ENCODE measurements at places on chromosomes 2 and 18.

GRCh38 chr2:241950413-241951315, 81.1 kb downstream of the RTP5 start:
- peak; percentile 89 for DNase-seq

GRCh38 chr18:6478121-6478520, 63.4 kb upstream of the L3MBTL4 start:
- DNase-seq: no peak

DNA sequence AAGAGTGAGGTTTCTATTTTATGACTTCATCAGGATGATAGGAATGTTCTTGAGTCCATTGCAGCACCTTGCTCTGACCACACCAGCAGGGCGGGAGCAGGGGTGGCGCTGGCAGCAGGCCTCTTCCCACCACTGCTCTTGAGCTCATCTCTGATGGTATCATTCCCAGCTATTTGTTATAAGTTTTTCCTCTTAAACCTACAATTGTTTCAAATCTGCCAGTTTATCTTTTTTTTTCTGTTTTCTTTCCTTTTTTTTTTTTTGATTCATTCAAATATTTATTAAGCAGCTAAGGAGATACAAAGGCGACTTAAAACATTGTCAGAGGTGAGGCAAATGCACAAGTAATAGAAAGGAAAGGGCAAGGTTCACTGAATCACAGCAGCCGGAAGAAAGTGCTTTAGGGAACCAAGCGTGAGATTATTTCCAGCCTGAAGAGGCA, 28.7 kb downstream of the NIFK start:
- no peak for DNase-seq

DNA sequence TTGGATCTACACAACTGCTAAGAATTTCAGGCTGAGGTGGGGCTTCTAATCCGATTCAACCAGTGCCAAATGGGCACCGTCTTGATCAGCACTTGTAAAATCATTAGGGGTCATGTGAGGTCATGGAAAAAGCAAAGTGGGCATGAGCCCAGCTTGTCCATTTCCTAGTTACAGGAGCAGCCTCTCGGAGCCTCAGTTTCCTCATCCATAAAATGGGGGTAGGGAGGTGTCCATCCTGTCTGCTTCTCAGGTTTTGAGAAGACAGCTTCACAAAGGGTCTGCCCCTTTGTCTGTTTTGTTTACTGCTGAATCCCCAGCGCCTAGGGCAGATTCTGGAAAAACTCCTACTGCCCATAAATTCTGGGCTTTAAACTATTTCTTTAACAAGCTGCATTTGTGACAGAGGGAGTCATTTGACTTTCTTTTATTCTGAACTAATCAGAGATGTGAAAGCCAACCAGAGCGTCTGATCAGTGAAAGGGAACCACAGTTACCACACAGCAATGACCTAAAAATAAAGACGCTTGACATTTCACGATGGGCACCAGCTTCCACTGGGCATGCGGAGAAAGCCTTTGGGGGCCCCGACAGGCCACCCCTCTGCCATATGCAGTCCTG, 38.9 kb downstream of the DNMT3A start:
- no peak for DNase-seq

DNA sequence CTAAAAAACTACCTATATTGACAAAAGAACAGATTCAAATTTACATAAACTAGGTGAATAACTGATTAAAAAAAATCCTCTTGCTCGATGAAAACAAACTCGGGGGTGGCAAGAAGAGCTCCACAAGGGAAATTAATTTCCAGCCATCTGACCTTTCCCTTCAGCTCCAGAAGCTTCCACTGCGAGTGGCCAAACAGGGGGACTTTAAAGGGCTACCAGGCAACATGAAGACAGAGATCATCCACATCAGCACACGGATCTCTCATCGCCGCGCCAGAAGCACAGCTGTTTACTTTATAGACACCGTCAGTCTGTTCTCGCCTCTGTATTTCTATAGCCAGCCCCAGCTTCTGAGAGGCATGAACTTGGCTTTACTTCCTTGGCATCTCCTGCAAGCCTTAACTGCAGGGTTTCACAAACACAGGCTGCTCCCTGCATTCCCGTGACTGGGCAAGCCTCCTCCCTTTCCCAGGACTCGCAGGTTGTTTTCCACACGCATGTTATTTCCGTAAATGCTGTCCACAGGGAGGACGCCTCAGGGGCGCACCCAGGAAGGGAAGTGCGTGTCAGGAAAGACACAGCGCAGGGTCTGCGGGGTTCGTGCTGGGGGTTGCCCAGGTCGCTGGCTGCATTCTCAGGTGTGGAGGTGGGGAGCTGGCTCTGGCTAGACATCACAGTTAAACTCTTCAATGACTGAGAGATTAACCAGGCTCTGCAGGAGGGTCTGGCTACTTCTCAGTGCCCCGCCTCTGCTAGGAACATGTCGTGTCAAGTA, 85.0 kb downstream of the USP40 start:
- DNase-seq: no peak

- no peak for DNase-seq
Measured at GRCh38 chr2:211270257-211270656, 713.9 kb downstream of the CPS1 start.

GRCh38 chr18:61448316-61448715, 115.1 kb downstream of the CDH20 start:
- DNase-seq: no peak

DNA sequence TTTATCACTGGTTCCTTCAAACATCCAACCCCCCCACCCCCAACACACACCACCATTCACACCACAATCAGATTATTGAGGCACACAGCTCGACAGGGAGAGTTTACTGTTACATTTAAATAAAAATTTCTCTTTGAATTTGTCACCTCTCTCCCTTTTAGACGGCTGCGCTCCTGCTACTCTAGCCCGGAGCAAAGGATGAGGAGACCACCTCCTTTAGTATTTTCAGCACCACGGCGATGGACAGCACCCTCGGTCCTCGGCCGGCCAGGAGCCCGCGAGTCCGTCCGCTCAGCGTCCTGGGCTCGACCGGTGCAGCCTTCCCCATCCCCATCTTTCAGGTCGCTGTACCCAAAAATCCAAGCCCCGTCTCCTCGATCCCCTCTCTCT, 892 bp downstream of the CELF4 start:
- peak; percentile 82 for DNase-seq

DNA sequence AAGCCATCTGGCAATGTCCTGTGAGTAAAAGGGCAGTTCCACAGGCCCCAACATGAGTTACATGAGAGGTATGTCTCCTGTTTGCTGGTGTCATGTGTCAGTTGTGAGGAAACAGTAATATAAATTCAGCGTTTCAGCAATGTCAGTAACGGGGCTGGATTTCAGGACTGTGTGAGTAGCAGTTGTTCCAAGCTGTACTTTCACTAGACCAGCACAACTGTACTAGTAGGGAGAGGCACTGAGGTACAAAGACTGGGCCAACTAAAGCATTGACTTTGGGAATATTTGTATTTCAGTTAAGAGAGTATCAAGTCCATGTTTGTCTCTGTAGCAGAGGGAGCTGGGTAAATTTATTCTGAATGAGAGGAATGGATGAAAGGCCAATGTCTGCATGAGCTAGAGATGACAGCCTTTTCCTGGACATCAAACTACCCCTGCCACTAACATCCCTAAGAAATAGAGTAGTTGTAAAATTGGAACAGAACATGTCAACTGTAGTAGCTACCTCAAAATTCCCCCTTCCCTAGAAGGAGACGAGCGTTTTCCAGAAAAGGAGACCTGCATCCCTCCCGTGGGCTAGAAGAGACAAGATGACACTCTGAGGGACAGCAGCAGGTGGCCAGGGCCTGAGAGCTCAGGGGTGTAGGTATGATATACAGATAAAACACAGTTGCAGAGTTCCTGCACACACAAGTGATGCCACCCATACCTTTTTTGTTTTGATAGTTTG, 24.4 kb downstream of the EIF4E2 start:
- no peak for DNase-seq

GRCh38 chr2:172572981-172573380, 17.1 kb downstream of the PDK1 start:
- no peak for DNase-seq

DNA sequence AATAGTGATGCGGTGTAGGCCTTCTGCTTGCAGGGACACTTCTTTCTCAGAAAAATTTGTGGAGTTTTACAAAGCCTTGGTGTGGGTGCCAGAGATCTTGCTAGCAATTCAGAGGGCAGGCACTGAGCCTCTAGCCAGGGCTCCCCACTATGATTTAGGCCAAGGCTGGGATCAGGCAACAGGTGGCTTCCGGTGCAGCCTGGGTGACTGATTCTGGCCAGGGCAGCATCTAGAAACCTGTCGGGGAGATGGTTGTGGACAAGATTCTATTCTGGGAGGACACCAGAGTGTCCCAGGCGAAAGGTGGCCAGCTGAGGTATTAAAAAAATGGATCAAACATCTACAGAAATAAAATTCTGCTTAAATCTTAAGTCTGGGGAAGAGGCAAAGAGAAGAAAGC, 21.5 kb upstream of the TNP1 start:
- DNase-seq: no peak

DNA sequence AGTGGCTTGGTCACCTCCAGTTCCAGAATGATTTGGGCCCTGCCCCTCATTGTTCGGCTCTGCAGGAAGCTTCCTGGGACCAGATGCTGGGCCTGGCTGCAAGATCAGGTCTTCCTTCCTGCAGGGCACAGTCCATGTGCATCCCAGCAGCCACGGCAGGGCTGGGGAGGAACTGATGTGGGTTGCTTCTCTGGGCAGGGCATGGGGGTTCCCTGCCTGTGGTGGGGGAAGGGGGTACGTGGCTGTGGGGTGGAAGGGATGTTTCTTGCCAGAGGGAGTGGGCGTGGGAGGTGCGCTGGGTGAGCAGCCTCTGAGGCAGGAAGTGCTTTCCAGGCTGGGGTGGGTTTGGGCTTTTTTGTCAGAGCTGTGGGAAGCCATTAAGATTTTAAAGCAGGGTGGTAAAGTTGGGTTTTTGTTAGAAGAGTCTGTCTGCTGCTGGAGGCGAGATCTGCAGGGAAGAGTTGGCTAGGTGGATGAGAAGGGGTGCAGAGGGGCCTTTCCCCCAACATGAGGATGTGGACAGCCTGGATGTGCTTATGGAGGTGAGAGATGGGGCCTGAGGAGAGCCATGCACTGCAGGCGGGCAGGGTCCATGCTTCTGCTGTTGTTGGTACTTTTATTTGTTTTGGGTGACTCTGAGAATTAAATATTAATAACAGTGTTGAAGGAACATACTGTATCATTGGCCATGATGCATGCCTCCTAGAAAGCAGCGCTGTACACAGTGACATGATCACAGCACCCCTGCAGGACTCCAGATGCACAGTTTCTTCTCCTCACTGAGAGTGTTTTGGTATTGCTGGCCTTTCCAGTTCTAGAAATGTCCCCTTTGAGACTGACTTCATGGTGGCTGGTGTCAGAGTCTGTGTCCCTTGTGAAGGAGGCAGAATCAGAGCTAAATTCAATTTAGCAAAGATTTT, 45.3 kb downstream of the DGKD start:
- peak; percentile 50 for DNase-seq

DNA sequence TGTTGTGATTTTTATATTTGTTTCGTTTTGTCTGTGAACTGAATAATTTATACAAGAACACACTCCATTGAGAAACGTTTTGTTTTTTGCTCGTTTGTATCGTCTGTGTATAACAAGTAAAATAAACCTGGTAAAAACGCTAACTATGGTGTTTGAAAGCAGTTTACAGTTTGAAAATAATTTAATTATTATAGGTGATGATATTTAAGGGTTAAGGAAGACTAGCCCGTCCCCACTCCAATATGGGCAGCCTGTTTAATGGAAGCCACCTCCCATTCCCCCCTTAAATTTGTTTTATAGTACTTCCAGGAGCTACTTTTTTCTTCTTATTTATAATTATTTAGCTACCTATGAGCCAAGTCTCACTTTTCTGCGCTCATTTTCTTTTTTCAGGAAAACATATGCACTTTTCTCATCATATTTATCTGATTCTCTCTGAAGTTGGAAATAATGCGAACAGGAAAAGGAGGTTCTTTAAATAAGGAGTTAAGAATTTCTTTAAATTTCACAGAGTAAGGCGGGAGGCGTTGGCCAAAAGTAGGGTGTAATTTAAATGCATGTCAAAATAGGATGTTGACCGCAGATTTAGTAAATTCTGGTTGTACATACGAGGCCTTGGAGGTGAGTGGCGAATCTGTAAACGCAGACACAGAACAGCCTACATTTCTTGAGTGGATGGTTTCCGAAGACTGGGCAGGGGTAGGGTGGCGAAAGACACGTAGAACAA, 9.8 kb downstream of the TBR1 start:
- no peak for DNase-seq

DNA sequence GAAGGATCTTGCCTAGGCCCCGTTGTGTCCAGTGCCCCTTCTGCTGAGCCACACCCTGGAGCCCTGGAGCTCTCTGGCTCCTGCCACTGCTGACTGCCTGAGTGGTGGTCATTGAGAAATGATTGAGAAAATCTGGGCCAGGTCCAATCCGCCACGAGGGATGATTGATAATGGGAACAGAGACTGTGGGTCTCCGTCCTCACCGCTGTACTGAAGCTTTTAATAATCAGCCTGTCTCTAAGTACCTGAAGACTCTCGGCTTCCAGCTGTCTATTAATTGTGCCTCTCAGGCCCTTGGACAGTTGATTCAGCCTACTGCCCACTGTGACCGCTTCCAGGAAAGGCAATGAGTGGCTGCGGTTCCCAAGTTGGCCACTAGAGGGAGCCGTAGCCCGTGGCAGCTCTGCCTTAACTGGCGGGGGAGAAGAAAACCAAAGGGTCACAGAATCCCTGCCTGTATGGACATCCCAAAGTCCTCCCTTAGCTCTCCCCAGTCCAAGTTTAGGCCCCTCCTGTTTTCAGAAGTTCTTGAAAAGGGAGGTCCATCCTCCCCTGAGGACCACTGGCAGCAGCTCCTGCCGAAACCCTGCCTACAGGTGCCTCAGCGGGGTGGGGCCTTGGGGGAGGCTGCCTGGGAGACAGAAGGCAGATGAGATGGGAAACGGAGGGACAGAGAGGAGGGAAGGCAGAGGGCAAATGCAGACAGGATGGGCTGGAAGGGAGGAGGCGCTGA, 213.6 kb downstream of the TNS1 start:
- peak; percentile 83 for DNase-seq

DNA sequence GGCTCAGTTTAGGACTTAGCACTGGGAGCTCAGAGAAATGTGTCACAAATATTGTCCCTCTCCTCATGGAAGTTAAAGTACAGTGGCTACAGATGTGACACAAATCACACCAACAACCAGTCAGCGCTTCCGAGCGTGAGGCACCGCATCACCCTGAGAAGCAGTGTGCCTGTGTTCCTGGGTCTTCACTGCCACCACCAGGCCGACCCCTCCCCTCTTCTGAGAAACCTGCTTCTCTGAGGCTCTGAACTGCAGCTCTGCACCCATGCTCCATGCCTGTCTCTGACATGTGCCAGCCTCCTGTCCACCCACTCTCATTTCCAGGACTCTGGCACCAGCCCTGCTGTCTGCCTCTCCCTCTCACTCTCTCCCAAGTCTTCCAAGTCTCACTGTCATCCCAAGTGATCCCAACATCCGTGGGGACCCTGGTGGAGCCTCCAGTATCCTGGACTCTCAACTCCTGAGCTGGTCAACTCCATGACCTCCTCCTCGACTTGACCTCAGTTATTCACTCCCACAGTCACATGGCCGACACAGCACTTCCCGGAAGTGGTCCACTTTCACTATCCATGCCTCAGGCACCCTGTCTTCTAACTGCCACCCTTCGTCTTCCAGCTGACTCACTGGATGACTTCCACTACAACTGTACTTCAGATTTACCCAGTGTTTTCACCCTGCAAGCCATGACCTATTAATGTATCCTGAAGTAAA, 73.5 kb downstream of the FBXO15 start:
- DNase-seq: no peak
